IPS-NIHi11 (cell line): ENCODE measurements at places on chromosomes 1 and 21.
A peak's percentile ranks its signal among the peaks of the same experiment; 100 is the strongest.

DNA sequence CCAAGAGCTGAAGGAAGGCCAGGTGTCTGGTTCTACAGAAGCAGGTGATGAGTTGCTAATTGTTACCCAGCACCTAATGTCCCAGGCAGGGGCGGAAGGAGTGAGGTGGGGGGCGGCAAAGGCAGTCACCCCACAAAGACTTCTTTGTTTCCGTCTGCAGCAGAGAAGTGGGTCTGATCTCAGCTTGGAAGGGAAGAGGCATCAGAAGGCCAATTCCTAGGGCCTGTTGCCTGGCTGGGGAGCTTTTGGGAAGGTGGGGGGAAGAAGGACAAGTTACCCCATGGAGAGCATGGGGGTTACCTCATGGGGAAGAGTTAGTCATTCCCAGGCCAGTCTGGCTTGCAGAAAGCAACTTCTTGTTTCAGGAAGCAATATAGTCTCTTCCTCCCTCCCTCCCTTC lies 10.9 kb downstream of the IGSF21 start:
- no peak for DNase-seq

DNA sequence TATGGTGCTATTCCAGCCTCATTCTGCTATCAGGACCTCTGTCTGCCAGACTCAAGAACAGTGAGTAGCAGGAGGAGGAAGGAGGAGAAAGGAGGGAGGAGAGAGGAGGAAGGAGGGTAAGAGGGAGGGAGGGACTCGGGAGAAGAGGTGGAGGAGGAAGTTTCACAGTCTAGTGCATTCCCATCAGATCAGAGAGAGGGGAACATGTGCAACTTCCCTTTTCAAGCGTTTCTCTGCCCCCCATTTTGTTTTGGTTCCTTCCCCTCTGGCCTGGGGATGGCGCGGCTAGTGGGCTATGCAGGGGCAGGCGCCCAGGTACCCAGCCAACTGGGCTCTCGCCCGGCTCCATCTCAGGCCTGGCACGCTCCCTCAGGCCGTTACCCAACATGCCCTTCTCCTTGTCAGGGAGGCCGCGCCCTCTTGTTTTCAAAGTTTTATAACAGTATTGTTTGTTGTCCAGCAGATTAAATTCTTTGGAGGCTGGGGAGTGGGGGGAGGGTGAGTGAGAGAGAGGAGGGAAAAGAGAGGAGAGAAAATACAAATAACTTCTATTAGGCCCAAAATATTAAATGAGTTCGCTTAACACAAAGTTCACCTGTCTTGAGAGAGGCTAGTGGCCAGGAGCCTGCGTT lies 56.0 kb downstream of the CD46 start:
- no peak for DNase-seq

DNA sequence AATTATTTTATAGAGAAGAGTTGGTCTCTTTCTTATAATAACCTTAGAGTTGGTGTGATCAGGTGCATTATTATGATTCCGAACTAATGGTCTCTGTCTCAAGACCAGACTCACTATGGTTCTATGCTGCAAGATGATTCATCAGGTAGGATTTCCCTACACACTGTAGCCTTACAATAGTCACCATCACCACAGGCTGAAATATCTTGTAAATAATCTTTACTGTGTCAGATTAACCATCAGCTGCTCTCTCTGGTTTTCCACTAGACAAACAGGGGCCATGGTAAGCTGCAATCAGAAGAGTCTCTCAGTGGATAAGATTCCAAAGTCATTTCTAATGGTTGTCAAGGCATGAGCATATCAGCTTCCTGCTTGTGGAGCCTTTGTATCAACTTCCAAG lies 4.4 kb upstream of the GBP4 start:
- no peak for DNase-seq

DNA sequence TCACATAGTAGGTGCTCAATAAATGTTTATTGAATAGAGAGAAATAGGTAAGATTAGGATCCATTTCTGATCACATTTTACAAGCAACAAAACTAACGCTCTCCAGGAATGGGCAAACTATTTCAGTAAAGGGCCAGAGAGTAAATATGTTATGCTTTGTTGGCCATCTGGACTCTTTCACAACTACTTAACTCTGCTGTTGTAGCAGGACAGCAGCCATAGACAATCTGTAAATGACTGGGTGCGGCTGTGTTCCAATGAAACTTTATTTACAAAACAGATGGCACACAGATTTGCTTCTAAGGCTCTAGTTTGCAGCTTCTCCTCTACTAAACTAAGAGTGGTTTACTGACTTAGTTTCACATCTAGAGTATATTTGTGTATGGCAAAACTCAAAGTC lies 83.0 kb upstream of the BACH1 start:
- DNase-seq: no peak

GRCh38 chr1:184660462-184661191 lies 94.0 kb downstream of the EDEM3 start:
- no peak for DNase-seq

DNA sequence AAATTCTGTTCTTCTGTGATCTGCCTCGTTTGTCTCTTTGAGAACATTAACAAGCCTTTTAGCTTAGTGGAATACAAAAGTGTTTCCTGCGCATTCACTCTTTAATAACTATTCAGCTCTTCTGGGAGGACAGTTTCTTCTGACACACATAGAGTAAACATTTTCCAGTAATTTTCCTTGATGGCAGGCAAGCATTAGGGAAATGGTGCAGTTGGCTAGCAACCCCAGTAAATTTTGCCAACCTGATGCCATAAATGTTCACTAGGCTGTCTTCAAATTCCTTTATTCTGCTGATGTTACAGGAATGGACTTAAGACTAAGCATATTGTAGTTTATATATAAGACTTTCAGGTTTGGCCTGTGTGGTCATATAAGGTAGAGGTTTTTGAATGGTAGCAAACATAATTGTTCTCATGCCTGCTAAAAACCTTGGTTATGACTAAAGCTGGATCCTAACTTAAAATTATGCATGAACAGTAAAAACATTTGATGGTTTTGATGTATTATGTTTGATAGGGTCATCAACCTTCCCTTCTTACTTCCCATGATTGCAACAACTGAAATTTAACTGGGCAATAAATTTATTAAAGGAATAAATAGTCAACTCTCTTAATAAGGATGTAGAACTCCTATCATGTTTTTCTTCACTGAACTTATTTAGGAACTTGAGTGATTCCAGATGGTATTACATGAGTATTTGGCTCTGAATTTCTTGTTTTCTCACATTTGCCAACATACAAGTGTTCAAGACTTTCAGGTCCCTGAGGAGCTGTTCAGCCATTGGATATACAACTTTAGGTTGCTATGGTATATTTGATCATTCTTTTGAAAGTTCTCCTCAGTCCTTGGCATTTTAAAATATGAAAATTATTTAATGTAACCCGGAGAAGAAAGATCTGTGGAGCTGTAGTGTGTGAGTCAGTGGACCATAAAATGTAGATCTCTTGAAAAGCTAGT lies 223.4 kb downstream of the FMN2 start:
- no peak for DNase-seq

- DNase-seq: peak; percentile 20
Measured at GRCh38 chr21:34091607-34092006, 18.2 kb downstream of the MRPS6 start.

GRCh38 chr1:56025942-56026341 lies 553.4 kb downstream of the PLPP3 start:
- DNase-seq: no peak

- DNase-seq: no peak
Measured at GRCh38 chr1:160781914-160782689, 13.9 kb upstream of the LY9 start.

DNA sequence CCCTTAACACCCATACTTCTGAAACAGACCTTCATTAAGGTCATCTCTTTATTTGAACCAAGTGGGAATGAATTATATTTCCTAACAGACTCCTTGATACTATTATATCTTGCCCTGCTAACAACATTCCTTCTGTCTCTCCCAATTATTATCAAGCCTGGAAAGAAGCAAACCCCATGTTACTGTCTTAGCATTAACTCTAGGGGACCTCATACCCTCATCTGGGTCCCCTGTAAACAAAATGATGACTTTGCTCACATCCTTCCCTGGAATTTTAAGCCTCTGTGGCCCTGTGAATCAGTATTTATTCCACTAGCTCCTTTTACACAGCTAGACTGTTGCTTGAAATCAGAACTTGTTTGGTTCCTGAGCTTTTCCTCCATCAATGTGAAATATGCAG lies 38.3 kb upstream of the BCL10 start:
- DNase-seq: no peak

DNA sequence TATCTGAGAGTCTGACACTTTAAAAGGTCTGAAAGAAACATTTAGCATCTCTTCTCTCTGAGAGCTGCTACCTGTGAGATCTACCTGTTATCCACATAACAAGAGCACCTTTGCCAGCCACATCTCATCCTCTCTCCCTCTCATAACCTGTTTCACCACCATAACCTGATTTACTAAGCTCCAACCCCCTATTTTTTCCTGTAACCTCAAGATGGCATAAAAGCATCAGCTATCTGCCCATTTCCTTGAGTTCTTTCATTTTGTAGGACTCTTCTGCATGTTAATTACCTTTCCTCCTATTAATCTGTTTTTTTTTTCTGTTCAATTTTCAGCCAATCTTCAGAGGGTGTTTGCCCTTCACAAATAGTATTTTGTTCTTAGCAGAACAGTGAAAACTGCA lies 136.5 kb upstream of the KCNK1 start:
- no peak for DNase-seq

DNA sequence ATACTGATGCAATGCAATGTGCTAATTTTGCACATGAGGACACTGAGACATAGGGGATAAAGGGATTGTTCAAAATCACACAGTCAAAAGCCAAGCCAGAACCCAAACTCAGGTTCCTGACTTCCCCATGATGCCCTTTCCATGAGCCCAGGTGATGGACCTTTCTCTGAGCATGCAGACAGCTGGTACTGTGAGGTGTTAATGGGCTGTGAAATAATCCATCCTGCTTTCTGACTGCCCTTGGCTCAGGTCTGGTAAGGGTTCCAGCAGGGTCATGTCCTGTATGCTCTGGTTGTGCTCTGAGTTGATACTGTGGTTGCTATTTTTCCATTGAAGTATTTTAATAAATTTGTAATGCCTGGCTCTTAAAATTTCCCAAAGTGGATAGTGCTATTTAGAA lies 50.0 kb downstream of the CNIH3 start:
- DNase-seq: no peak

- DNase-seq: no peak
Measured at GRCh38 chr1:114274621-114275317, 121.1 kb upstream of the SYT6 start.

DNA sequence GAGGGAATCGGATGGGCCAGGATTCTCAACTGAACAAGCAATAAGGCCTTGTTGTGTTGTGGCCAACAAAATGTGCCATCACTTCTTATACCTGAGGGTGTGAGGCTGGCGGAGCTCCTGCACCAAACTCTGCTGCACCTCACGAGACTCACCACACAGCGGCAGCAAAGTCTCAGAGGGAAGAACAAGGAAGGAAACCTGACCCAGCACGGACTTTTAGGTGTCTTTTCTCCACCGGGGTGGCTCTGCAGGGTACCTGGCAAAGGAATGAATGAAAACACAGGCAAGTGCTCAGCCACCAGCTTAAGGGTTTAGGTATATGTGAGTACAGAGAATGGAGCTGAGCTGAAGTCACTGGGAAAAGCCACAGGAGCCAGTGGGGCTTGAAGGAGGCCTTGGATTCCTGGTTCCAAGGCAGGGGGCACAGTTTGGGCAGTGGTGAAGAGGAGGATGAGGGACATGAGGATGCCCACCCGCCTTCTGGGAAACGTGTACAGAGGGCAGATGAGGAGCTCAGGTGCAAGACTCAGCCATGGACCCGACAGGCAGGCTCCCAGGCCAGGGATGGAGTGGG lies 31.1 kb upstream of the HSD3B1 start:
- DNase-seq: peak; percentile 87

DNA sequence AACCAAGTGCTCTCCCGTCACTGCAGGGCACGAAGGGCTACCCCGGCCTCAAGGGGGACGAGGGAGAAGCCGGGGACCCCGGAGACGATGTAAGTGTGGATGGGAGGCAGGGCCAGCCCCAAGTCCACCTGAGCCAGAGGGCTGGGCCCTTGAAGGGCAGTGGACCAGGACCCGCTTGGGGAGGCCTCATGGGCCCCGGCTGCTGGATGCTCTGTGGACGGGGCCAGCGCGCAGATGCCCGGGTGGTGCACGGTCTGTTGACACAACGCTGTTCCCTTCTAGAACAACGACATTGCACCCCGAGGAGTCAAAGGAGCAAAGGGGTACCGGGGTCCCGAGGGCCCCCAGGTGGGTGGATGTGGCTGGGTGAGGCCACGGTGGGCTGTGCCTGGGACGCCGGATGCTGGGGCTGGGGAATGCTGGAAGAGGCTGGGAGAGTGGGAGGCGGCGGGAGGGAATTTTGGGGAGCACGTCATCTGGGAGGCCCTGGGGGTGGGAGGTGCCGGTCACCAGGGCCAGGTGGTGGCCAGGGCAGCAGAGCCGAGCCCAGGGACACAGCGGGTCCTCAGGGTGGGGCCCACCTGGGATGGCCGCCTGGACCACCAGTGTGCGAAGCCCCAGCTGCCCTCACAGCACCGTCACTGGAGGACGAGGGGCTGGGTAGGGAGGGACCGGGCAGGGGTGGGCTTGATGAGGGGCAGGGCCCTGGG lies 17.5 kb downstream of the COL6A1 start:
- peak; percentile 11 for DNase-seq

DNA sequence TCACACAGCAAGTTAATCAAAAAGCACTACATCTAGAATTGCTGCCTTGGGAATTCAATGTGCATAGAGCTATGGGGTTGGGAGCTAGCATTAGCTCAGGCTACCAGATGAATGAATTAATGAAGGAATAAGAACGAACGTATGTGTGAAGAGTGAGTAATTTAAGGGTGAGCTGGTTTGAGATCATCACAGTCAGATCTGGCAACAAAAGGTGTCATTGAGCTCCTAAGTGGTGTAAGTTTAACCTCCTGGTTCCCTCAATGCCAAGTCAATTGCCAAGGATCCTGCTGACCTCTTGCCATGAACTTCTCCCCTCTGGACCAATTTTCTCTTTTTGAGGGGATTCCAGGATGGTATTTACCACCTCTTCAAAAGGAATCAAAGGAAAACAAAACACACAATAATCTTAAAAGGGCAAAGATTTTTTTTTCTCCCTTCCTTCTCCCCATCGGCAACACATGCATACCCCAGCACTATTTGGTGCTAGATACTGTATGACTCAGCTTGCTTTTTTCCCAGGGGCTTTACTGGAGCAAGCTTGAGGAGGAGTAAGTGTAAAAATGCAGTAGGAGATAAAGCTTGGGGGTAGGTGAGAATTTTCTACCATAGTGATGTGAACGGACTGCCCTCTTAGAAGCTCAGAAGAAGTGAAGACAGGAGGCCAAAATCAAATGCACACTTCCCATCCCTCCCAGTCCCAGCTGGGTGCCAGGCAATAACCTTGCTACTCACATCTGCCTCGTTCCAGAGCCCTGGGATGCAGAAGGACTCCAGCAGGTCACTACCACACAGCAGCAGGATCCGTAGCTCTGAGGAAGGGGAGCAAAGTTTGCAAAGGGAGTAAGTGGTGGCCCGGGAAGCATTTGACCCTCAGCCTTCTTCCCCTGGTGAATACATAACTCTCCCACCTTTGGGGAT lies 92.0 kb downstream of the LAMC2 start:
- DNase-seq: no peak

- no peak for DNase-seq
Measured at GRCh38 chr1:2554621-2555387, 1.4 kb upstream of the TNFRSF14 start.
